Fibroblast of lung (primary cell): ENCODE measurements at places on chromosomes 16 and 17. TPM values are rescaled to one million over a fixed set of nuclear protein-coding genes. Genes with fewer than 3 reads are reported as not detected.
A peak's percentile ranks its signal among the peaks of the same experiment; 100 is the strongest.

DNA sequence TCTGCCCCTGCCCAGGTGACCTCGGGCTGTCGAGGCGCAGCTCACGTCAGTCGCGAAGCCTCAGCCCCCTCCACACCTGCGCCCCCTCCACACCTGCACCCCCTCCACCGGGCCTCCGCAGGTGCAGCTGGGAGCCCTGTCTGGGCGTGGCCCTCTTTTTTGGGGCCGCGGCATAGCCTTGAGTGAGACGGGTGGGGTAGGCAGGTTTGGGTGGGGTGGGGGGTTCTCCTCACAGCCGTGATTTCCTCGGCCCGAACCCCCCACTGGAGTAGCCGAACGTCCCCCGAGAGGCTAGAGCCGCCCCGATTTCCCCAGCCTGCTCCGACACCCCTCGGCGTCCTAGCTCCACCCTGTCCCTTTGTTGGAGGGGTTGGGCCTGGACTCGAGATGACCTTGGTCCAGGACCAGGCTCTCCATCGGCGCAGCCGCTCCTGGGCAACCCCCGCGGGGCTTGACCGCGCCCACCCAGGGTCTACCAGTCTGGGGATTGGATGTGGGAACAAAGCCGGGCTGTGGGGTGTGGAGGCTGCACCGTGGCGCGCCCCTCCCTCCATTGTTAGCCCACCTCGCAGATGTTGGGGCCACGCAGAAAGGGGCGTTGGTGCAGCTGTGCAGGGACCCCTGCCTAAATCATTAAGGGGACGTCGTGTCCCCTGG, 626 bp downstream of the TUBB3 start:
- DNase-seq: no peak

DNA sequence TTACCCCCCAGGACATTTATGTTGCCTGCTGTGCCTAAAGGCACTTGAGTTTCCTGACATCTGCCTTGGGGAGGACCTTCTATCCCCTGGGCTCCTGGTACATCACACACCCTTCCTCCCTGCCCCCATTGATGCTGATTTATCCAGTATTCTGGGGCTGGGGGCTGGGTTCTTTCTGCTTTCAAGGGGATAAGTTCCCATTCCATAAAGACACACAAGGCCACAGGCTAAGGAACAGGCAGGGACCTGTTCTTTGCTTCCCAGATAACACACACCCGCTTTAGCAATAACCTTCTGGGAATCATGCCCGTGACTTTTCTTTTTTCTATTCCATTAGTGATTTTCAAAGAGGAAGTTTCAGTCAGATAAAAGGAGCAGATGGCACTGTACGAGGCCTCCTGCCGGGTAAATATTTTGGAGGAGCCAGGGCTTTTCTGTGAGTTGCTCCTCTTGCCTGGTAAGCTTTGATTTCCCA, 30.6 kb downstream of the CHD9 start:
- peak; percentile 61 for DNase-seq

DNA sequence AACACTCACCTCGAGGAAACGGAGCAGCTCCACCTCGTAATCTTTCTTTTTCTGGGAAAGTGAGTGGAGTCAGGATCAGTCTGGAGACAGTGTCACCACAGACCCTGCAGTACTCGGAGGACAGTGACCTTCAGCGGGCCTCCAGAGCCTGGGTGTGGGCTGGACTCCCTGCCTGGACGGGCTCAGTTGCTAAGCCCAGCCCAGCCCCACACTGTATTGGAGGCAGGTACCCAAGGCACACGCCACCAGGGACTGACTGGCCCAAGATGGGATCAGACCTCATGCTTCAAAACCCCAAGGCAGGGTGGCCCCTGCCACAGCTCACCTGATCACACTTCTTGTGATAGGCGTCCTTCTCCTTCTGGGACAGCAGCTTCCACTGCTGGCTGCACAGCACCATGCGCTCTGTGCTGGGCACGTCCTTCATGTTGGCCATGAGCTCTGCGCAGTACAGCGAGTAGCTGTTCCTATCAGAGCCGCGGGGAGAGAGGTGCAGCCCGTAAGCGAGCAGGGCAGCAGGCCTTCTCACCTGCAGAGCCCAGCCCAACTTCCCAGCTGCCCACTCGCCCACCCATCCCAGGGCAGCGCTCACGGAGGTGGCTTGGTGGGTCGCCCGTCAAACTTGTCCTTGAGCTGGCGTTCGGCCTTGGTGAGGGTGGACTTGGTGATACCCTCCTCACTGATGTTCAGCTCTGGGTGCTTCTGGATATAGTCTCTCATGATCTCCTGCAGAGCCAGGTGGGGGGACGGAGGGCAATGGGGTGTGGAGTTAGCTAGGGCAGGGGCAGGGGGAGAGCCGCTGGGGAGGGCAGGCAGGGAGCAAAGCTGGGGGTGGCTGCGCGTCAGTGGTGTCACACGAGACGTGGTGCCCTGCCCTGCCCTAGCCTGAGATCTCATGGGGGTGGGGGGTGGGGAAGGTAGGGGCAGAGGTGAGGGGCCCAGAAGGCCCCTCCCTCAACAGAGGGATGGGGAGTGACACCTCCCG, 7.9 kb downstream of the UBTF start:
- no peak for DNase-seq

DNA sequence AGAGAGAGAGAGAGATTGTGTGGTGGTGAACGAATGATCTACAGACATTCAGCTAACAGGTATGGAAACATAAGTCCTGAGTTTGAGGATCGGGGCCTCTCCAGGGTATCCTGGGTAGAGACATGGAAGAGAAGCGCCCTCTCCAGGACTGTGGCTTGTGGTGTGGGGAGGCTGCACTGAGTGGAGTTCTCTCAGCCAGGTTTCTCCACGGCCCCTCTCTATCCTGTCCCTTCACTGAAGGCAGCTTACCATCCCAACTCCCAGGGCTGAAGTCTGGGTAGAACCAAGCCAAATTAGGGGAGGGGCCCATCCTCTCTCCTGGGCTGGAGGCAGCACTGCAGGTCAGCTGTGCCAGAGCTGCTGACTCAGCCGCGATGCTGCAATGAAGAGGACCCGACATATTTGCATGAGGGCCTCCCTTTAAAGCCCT, 6.2 kb downstream of the C1QL1 start:
- peak; percentile 30 for DNase-seq

GRCh38 chr17:78973196-78973595, 6.5 kb downstream of the LGALS3BP start:
- no peak for DNase-seq

The GUCY2D gene
- not detected in 2 replicates for total RNA-seq

The MYCBPAP gene
- 2.3 and 3.0 TPM in 2 replicates for total RNA-seq

The AIPL1 gene
- under 0.01 TPM in 1 of 2 replicates, not detected in the other for total RNA-seq
